Activated CD4-positive, alpha-beta T cell treated with anti-CD3 and anti-CD28 coated beads, Interleukin-2, amount 10 ng/mL, durations not matched to agents 24 days and 14 days (primary cell): ENCODE measurements at places on chromosomes 4 and X. TPM values are rescaled to one million over a fixed set of nuclear protein-coding genes. Genes with fewer than 3 reads are reported as not detected.

DNA sequence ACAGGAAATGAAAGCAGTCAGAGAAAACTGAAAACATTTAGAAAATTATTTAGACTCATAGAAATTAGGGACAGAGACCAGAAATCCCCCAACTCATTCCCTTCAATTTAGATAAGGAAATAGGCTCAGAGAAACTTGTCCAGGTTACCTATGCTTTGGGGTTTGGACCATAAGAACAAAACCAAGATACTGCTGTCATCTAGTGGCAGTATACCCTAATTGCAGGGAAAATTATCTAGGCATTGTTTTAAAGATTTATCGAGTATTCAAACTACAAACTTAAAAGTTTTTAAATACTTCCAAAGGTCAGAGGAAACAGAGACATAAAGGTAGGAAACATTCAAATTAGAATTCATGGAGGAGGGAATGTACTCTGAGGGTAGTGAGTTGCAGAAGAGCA lies 67.0 kb upstream of the KLHL13 start:
- H3K36me3 ChIP-seq: no peaks in the 10 kb centered on the region
- no peaks in the 10 kb centered on the region for H3K27me3 ChIP-seq
- no peak for DNase-seq
- H3K27ac ChIP-seq: no peak overlapping the region

GRCh38 chr4:171561419-171561818 lies 251.8 kb upstream of the GALNTL6 start:
- no peak for DNase-seq
- no peaks in the 10 kb centered on the region for H3K27me3 ChIP-seq
- no peaks in the 10 kb centered on the region for H3K4me1 ChIP-seq
- no peak overlapping the region for H3K4me3 ChIP-seq

DNA sequence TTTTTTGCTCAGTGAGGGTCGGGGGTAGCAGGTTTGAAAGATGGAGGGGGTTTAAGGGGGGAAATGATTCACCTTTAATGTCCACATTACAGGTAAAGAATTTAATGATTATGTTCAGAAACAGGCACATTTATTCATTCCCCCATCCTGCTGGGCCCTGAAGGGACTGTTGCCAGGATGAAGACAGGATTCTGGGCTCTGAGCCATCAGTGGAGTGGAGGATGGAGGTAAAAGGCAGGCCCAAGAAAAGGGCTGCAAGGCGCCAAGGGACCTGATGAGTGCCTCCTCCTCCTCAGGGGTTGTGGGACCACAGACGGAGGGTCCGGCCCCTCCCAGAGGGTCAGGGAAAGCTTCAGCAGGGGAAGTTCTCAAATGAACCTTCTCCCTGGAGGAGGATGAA lies 40.4 kb upstream of the PROM1 start:
- no peaks in the 10 kb centered on the region for H3K27me3 ChIP-seq
- no peak overlapping the region for H3K27ac ChIP-seq
- no peak overlapping the region for H3K4me3 ChIP-seq
- no peaks in the 10 kb centered on the region for H3K36me3 ChIP-seq

- no peak overlapping the region for H3K4me3 ChIP-seq
- no peak for DNase-seq
- H3K27me3 ChIP-seq: no peaks in the 10 kb centered on the region
- no peaks in the 10 kb centered on the region for H3K4me1 ChIP-seq
Observed at GRCh38 chr4:11736978-11737377, 308.3 kb upstream of the HS3ST1 start.

- no peak overlapping the region for H3K4me3 ChIP-seq
- no peaks in the 10 kb centered on the region for H3K4me1 ChIP-seq
Observed at GRCh38 chrX:84893897-84894296, 109.8 kb upstream of the APOOL start.

Gene MGAT4D
- total RNA-seq: not detected in 2 replicates

Gene BANK1
- not detected in 2 replicates for total RNA-seq

- H3K36me3 ChIP-seq: no peaks in the 10 kb centered on the region
- H3K4me3 ChIP-seq: no peak overlapping the region
- DNase-seq: no peak
- no peaks in the 10 kb centered on the region for H3K27me3 ChIP-seq
Observed at GRCh38 chrX:43861750-43862149, 20.5 kb downstream of the MAOB start.

DNA sequence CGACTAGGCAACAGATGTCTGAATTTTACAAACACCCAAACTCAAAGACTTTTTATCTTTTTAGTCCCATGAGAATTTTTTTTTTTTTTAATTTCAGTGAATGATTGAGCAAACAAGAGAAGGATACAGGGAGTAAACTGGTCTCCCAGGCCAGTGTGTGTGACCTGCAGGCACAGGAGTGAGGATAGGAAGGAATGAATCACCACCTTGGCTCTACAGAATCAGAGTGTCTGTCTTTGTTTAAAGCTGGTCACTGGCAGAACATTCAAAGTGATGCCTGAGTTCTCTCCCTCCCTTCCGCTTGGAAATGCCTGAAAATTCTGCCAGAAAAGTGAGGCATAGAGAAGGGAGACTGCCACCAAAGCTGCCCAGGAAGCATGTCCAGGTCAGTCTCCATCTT lies 69.5 kb downstream of the PARM1 start:
- H3K27ac ChIP-seq: no peak overlapping the region
- no peak for DNase-seq
- no peaks in the 10 kb centered on the region for H3K36me3 ChIP-seq
- H3K4me3 ChIP-seq: no peak overlapping the region

DNA sequence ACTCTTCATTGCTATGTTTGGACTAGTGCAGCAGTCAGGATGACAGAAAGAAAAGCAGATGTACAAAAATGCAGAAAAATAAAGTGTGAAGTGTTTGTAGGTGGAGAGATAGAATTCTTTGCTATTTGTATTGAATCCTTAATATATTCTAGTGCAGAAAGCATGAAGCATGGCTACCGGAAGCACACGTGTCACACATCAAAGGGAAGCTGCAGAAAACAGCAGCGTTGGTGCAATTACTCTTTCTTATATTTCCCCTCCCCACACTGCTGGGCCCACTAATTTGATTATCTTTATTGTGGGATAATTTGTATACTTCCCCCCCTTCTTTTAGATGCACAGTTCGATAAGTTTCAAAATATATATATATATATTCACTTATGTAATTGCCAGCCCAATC lies 35.9 kb upstream of the TAPT1 start:
- H3K27ac ChIP-seq: no peak overlapping the region
- H3K27me3 ChIP-seq: no peaks in the 10 kb centered on the region
- no peak for DNase-seq
- peaks cover 7% of the 10 kb centered on the region for H3K4me1 ChIP-seq
- H3K4me3 ChIP-seq: no peak overlapping the region

Gene BMP3
- not detected in 2 replicates for total RNA-seq

Gene CYP2U1
- 0.90 and 0.96 TPM in 2 replicates for total RNA-seq

Gene FBXL5
- total RNA-seq: 28.9 and 31.2 TPM in 2 replicates

GRCh38 chrX:79588233-79588632 lies 221.1 kb upstream of the ITM2A start:
- H3K27me3 ChIP-seq: no peaks in the 10 kb centered on the region
- no peak overlapping the region for H3K4me3 ChIP-seq
- DNase-seq: no peak
- no peaks in the 10 kb centered on the region for H3K4me1 ChIP-seq

Gene HTRA3
- total RNA-seq: 0.12 TPM in 1 of 2 replicates, not detected in the other

DNA sequence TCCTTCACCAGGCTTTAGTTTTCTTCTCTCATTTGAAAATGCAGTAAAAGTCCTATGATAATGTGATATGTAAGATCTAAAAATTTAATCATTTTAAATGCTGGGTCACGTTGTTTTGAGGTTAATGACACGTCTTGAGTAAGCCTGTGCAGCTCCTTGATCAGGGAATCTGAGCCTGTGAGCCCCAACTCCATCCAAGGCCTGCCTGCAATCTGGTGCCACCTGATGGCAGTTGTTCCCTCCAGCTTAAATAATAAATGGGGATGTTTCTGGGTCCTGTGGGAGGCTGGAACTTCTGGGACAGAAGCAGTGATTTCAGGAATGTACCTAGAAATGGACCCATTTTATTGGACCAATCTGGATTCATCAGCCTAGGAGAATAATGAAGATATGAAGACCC lies 455.4 kb upstream of the ADGRL3 start:
- H3K4me1 ChIP-seq: no peaks in the 10 kb centered on the region
- H3K4me3 ChIP-seq: no peak overlapping the region
- no peaks in the 10 kb centered on the region for H3K27me3 ChIP-seq
- H3K36me3 ChIP-seq: no peaks in the 10 kb centered on the region
- no peak for DNase-seq

GRCh38 chr4:95363559-95363925 lies 185.2 kb downstream of the UNC5C start:
- H3K4me1 ChIP-seq: no peaks in the 10 kb centered on the region
- no peak overlapping the region for H3K27ac ChIP-seq

GRCh38 chr4:169096221-169096620 lies 86.2 kb upstream of the CBR4 start:
- no peaks in the 10 kb centered on the region for H3K4me1 ChIP-seq
- H3K27me3 ChIP-seq: no peaks in the 10 kb centered on the region
- no peak overlapping the region for H3K4me3 ChIP-seq

Gene KLF8
- 5.2 and 5.9 TPM in 2 replicates for total RNA-seq

- H3K27me3 ChIP-seq: no peaks in the 10 kb centered on the region
- H3K4me3 ChIP-seq: no peak overlapping the region
- DNase-seq: no peak
- no peak overlapping the region for H3K27ac ChIP-seq
Observed at GRCh38 chr4:153514001-153514526, 47.9 kb downstream of the TMEM131L start.

Gene L1CAM
- 1.3 and 1.6 TPM in 2 replicates for total RNA-seq

GRCh38 chrX:47171996-47172395 lies 21.6 kb upstream of the UBA1 start:
- H3K4me3 ChIP-seq: no peak overlapping the region
- no peaks in the 10 kb centered on the region for H3K4me1 ChIP-seq
- H3K36me3 ChIP-seq: peaks cover 28% of the 10 kb centered on the region
- H3K27ac ChIP-seq: no peak overlapping the region
- DNase-seq: no peak

Gene MAGED4B
- total RNA-seq: 0.28 and 0.52 TPM in 2 replicates

GRCh38 chr4:29262986-29263385 lies 1457.2 kb upstream of the PCDH7 start:
- DNase-seq: no peak
- no peaks in the 10 kb centered on the region for H3K27me3 ChIP-seq
- H3K36me3 ChIP-seq: no peaks in the 10 kb centered on the region
- no peaks in the 10 kb centered on the region for H3K4me1 ChIP-seq
- no peak overlapping the region for H3K4me3 ChIP-seq
- H3K27ac ChIP-seq: no peak overlapping the region

DNA sequence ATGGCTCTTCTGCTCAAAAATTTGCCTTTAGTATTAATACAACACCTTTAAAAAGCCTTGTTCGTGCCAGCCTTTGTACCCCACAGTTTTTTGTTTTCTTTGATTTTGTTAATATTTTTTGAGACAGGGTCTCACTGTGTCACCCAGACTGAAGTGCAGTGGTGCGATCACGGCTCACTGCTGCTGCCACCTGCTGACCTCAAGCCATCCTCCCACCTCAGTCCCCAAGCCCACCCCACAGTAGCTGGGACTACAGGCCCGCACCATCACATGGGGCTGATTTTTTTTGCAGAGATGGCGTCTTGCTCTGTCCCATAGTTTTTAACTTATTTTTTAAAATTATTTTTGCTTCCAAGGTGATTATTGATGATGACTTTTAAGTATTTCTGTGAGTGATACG lies 134.0 kb downstream of the HTR2C start:
- H3K27me3 ChIP-seq: no peaks in the 10 kb centered on the region
- DNase-seq: no peak
- H3K27ac ChIP-seq: no peak overlapping the region
- H3K36me3 ChIP-seq: no peaks in the 10 kb centered on the region
- no peaks in the 10 kb centered on the region for H3K4me1 ChIP-seq
- no peak overlapping the region for H3K4me3 ChIP-seq
